Activated T-cell treated with anti-CD3 and anti-CD28 coated beads, Interleukin-2, amount 50 U/mL, for 24 hours (primary cell): ENCODE measurements at places on chromosomes 7 and 10.

DNA sequence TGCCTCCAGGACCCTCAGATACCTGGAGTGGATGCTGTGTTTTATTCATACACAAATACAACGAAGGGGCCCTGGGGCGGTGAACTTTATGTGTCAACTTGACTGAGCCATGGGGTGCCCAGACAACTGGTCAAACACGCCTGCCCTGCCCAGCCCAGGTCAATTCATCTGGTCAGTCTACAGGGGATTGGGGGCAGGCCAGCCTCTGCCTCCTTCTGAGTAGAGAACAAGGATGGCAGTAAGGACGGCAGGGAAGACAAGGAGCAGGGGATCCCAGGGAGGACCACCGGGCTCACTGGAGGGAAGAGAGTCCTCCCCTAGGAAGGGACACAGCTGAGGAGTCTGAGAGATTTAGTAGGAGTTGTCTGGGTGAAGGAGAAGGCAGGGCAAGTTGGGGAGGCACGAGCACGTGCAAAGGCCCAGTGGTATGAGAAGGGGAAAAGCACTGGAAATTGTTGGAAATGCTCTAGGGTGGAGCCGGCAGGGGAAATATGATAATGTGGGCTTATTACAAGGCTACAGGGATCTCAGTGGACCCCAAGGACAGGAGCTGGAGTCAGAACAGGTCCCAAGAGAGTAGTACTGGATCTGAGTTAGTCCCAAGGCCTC, 63.4 kb downstream of the MYL10 start:
- DNase-seq, result no peak

- no peak for DNase-seq
Measured at GRCh38 chr10:62426600-62426999, 52.4 kb downstream of the ZNF365 start.

- DNase-seq, result no peak
Measured at GRCh38 chr10:121425623-121426022, 172.6 kb downstream of the FGFR2 start.

GRCh38 chr7:5831196-5831595, 49.4 kb upstream of the OCM start:
- no peak for DNase-seq

GRCh38 chr10:30538086-30538485, 91.5 kb downstream of the LYZL2 start:
- DNase-seq, result no peak

GRCh38 chr10:102642736-102643335, 1.4 kb upstream of the TRIM8 start:
- DNase-seq, result no peak

- DNase-seq, result no peak
Measured at GRCh38 chr7:147436718-147437117, 1153.8 kb upstream of the C7orf33 start.
